ENCODE measurements at places on chromosomes 5 and 9.
A peak's percentile ranks its signal among the peaks of the same experiment; 100 is the strongest.

GRCh38 chr5:100708645-100709171, 173.5 kb downstream of the FAM174A start:
- DNase-seq = no peak

GRCh38 chr9:34047864-34048726, 592 bp downstream of the UBAP2 start:
- peak; percentile 20 for DNase-seq

GRCh38 chr5:89034588-89034987, 151.6 kb upstream of the MEF2C start:
- no peak for DNase-seq

DNA sequence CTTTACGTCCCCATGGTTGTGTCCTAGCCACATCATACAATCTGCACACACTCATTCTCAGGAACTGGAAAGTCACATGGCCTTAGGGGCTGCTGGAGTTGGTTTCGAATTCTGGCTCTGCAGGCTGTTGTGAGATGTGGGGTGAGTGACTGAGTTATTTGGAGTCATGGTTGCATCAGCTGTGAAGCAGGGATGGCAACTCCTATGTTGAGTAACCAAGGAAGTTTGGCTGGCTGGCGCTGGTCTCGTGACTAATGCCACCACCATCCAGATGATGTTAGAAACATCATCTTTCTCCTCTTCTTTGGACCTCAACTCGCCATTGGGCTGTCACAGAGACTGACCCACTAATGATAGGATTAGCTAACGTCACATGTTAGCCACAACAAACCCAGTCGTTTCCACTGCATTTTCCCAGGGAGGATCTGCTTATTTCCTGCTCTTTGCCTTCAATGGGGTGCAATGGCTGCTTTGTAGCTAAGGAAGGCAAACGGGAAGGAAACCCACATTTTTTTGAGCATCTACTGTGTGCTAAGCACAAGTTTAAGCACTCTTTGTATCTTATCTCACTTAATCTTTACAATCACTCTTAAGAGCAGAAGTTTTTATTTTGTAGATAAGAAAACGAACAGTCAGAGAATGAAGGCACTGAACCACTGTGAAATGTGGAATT, 78.1 kb upstream of the UBTD2 start:
- no peak for DNase-seq

DNA sequence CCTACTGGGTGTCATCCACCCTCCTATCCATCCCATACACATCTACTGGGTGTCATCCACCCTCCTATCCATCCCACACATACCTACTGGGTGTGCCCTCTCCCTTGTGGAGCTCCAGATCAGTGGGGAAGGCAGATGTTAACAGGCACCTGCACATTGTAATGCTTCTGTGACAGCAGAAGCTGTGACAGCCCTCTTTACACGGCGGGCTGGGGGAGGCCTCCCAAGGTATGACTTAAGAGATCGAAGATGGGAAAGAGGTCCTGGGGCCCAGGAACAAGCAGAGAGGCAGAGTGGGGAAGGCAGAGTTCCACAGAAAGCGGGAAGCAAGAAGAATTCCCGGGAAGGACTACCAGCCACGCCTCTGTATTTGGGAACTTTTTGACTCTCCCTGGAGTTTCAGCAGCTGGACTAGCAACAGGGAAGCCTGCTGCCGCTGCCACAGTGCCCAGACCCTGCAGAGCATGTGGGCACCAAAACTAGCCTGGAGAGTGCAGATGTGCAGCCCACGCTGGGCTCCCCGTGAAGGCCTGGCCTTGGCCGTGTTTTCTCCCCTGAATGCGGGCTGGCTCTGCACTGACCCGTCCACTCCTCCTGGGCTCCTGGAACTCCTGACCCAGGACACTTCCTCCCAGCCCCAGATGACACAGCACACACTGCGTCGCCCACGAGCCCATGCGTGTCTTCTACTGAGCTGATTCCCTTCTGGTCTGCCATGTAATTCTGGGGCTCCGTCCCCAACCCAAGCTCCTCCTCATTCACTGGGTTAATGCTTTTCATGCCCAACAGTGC, 9.3 kb downstream of the TOR1A start:
- DNase-seq = no peak

DNA sequence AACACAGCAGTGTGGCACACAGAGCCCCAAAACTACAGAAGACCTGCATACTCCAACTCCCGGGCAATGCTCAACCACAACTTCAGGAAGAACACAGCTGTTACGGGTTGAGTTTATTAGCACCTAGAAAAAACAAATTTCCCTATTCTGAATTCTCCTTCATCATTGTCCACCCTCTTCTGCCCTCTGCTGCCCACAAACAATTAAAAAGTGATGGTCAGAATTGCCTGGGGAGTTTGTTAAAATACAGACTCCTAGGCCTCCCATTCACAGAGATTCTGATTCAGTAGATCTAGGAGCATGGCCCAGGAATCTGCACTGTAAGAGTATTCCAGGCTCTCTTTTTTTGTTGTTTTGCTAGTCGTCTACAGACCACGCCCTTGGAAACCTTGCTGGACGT, 310.6 kb downstream of the NDUFS4 start:
- DNase-seq = no peak

DNA sequence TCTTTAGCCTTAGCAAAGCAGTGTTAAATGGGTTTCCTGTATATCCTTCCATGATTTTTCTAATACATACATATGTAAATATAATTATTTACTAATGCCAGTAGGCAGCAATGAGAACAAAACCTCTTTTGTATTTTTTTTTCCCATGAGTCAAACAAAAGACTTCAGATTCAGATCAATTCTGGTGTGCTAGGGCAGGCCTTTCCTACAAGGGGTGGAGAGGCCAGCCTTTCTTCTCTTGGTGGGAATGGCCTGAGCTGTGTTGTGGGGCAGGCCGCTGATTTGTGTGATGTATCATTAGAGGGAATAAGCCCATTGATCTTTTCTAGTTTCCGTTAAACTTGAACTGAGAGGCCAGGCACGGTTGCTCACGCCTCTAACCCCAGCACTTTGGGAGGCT, 115.5 kb upstream of the DMRT1 start:
- DNase-seq = no peak

DNA sequence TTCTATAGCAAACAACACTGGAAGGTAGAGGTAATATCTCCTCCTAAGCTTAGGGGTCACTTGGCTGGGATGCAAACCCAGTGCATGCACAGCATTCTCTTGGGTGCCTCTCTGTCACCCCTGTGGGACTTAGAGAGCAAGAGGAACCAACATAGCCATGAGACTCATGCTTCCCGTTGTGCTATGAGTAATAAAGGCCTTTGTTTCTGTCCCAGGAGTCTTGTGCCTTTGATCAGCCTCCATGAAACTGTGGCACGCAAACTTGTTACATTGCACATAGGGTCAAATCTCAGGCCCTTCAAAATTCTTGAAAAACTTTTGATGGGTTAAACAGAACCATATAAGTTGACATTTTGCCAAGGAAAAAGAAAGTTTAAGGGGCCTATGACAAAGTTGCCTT, 272.8 kb downstream of the TAF11L14 start:
- no peak for DNase-seq

DNA sequence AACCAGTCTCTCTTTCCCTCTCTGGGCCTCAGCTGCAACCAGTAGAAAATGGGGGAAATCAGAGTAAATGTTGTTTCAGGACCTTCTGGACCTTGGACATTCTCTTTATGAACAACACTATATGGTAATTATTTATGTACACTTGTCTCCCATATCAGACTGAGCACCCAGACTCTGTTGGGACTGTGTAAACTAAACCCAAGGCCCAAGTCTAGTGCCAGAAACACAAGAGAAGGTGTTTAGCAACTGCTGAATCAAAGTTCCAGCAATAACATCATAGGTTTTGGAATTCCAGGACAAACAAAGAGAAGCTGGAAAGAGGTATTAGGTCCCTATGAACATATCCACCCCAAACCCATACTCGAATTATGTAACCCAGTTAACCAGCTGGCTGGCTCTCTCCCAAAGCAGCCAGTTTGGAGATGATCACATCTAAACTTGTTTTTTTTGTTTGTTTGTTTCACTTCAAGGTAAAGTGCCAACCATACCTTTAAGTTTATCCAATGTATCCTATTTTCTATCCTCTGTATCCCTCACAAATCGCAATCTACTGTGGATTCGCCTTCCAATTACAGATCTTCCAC, 1.9 kb upstream of the RNF38 start:
- DNase-seq = no peak

GRCh38 chr9:26983340-26983739, 22.1 kb downstream of the LRRC19 start:
- no peak for DNase-seq

DNA sequence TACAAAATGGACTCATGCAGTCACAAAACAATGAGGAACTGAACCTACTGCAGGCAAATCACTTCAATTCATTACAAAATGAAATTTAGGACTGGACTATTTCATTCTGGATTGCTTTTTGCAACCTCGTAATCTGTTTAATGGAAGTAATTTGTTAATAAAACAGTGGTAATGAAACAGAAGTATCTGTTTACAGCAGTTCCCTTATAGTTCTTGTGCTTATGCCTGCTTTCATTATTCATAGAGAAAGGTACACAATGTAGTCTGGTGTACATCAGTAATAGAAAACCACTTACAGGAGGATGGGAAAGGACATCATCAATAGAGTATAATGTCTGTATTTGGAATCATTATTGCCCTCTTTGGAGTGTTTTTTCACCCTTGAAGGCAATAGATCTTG, 389.2 kb upstream of the NUDT12 start:
- no peak for DNase-seq

DNA sequence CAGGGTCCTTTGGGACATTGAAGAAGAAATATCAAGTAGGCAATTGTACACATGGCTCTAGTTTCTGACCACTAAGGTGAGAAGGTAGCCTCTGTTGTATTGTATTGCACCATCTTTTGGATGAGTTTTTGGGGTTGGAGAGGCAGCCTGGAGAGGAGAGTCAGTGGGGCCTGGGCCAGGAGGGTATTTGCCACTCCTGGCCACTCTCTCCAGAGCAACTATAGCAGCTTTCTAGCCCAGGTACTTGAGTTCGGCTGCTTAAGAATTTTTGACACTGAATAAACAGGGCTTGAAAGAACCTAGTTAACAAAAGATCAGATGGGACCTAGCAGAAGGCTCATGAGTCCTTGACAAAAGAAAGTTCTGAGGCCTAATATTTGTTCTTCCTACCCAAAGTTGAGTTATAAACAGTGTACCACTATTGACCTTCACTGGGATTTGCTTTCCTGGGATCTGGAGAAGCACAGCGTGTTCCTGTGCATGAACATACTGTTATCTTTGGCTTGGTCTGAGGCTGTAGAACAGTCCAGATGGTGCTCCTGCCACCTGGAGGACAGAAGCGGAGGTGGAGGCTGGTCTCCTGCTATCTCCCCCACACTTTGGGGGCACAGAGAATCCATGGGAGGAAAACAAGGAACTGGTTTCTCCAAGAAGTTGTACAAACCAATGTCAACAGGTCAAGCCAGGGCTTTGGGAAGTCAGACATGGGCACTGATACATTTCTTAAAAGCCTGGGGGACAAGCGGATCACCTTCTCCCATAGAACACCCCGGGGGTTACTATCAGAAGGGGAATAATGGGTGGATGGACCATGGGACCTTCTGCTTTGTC, 110.4 kb upstream of the LIFR start:
- no peak for DNase-seq

- no peak for DNase-seq
Measured at GRCh38 chr9:37801287-37801850, 772 bp downstream of the DCAF10 start.

DNA sequence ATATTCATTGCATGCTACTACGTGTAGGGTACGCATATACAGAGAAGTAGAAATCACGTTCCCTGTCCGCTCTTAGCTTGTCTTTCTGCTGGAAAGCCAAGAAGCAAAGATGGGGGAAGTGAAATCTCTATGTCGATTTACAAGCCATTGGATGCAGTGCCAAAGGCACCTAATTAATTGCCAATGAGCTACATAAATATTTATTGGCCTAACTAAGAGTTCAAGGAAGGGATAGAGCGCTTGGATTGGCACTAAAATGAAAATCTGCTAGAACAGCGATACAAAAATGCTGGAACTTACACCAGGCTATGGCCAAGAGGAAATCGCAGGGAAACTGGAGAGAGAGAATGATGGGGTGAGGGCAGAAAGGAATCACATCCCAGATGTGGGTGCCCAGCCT, 10.8 kb downstream of the SMIM23 start:
- DNase-seq = no peak

- no peak for DNase-seq
Measured at GRCh38 chr5:485113-485945, 38.9 kb downstream of the SLC9A3 start.

GRCh38 chr5:93219641-93220145, 361.3 kb downstream of the NR2F1-AS1 start:
- no peak for DNase-seq

DNA sequence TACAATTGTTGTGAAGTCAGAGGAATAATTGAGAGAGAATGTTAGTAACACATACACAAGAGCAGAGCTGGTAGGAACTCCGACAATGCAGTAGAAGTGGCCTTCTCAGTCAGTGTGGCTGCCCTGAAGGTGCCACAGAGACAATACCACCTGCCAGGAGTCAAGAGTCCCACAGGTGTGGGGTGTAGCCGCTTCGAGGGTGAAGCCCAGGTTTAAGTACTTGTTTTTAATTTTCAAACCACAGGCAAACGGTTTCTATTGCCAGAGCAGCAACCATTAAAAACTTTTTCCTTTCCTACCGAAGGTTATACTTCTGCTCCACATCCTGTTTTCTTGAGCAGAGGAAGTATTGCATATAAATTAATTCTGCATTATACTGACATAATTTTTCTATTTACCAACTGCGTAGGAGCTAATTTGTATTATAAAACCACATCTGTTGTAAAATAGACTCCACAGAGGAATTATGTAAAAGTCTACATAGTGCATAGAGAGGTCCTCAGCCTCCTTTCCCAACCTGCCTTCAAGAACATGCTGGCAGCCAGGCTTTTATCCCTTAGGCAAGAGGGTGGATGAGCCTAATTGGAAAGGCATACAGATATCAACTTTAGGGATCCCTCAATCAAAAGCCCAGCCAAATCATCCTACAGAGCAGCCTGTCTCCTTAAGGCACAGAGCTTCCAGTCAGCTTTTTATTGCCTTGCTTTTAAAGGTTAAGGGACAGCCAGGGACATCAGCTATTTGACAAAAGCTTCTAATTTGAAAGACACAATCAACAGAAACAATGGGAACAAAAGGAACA, 12.9 kb upstream of the ACTBL2 start:
- no peak for DNase-seq

DNA sequence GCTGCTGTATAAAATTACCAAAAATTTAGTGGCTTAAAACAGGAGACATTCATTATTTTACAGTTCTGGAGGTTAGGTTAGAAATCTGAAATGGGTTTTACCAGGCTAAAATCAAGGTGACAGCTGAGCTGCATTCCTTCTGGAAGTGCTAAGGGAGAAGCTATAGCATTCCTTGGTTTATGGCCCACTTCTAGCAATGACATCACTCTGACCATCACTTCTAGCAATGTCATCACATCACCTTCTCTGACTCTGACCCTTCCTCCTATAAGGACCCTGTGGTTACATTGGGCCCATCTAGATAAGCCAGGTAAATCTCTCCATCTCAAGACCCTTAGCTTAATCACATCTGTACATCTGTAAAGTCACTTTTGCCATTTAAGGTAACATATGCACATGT, 366.1 kb downstream of the EFNA5 start:
- DNase-seq = no peak

DNA sequence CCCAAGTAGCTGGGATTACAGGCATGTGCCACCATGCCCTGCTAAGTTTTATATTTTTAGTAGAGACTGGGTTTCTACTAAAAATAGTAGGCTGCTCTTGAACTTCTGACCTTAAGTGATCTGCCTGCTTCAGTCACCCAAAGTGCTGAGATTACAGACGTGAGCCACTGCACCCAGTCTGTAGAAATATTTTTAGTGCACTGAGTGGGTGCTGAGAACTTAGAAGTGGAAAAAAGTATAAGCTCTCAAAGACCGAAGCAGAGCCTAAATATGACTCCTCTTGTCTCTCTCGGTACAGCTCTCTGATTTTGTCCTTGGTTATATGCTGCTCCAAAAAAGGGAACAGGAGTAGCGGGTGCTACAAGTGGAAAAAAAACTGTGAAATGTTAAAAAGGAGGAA, 353.8 kb upstream of the IZUMO3 start:
- no peak for DNase-seq

Measured in large intestine (tissue), 12 donors.